GM04503 (cell line): ENCODE measurements at places on chromosomes 1 and 21.

GRCh38 chr1:236489710-236490377 lies 33.9 kb upstream of the LGALS8 start:
- DNase-seq: no peak

DNA sequence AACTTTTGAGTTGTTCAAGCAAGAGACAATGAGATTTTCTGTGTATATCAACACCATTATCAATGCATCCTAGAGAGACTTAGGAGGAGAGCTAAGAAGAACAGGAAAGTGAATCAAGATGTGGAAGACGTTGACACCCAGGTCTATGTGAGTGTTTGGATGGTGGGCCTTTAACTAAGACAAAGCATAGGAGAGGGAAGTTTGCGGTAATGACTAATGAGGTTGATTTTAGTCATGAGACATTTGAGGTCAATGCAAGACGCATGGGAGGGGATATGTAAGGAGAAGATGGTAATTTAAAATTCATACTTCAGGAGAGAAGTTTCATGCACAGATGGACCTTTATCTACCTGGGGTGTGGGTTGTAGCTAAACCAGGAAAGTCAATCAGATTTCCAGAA lies 269.6 kb downstream of the VAV3 start:
- DNase-seq: no peak

- no peak for DNase-seq
These were observed 113.2 kb downstream of the TOMM20 start for GRCh38 chr1:235015291-235015985.

- DNase-seq: no peak
These were observed 7.2 kb downstream of the CASZ1 start for GRCh38 chr1:10789047-10789791.

DNA sequence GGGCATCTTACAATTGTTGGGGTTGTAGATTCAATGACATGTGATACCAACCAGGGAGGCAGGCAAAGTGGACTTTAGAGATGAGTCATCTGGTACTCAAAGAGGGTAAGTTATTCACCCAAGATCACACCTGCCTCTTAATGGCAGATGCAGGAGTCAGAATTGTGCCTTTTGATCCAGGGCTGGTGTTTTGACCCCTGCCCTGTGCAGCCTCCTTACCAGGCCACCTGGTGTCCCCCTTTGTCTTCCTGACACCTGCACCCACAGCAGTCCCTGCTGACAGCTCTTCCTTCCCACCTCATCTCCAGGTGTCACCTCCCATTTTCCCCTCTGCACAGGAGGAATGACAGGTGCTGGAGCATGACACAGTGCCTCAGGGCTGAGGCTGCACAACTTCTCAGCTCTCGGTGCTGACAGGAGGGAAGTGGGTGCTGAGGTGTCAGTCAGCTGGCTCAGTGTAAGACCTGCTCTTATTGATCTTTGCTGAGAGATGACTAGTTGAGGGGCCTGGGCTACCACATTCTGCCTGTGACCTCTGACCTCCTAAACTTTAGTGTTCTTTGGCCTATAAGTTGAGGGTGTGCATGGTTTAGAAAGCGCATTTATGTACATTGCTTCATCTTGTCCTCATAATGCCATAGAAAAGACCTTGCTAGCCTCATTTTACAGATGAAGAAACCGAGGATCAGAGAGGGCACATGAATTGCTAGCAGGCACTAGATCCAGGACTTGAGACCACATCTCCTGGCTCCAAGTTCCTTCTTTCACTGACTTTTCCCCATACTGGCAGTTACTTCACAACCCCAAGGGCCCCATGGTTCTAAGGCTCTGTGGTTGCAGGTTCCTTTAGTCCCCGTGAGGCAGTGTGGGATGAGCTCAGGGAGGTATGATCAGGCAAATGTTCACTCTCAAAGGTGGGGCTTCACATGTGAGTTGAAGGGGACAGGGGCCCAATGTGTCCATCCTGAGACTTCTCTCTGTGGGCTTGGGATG lies 31.3 kb downstream of the CACNA1E start:
- no peak for DNase-seq

DNA sequence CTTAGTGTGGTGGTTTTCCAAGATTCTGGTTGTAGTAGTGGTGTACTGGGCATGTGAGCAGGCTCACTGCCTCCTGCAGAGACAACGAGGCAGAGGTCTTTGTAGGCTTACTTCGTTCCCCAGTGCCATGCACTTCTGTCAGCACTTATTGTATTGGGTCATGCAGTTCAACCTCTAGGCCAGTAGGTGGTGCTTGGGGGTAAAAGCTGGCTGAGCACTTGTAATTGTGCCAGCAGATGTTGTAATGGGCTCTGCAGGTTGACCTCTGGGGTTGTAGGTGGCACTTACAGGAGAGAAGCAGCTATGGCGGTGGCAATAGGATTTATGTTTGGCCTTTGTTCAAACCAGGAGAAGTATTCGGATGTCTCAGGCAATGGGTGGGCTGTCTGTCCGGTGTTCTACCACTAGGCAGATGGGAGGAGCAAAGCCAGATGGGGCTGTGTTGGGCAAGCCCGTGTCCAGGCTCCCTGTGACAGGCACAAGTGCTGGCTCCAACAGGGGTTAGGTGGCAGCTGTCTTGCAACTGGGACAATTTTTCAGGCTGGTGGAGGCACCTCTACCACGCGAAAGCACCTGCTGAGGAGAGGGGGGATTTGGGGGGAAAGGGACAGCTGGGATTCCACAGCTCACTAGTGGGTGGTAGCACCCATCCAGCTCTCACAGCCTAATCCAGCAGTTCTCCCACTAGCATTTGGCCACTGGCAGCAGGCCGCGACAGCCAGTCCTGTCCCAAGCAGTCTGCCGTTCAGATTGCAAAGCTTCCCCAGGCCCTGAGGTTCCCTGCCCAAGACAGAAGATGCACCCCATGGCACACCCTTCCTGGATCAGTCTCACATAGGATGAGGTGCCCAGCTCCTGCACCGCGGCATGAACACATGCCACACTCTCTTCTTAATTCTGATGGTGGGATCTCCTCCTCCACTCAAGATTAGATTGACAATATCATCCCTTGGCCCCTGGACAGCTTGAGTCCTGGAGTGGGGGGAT lies 274.5 kb downstream of the CTH start:
- DNase-seq: no peak

DNA sequence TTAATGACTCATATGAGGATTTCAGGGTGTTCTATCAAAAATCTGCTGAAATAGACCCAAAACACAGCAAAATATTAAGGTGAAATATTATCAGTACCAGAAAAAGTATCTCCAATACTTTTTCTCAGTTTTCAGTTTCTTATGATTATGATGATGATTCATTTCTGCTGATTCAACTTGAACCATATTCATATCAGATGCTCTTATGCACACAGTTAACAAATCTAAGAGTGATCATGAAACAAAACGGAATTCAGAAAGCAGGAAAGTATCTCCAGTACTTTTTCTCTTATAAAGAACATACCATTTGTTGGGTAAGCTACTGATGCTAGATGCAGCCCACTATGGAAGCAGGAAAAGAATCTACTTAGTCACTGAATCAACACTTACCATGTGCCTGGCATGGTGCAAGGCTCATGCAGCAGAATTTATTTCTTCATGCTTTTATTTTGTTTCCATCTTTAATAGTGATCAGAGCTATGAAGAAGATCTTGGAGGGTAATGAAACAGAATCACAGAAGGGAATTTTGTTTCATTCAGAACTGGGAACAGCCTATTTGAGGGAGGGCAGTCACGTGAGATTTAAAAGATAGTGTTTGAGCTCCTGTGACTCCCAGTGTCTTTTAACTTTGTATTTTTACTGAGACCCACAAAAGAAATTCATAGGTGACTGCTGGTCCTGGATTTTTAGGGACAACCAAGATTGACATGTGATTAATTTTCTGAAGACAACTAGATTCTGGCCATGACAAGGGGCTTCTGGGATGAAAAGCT lies 480.6 kb downstream of the SETD4 start:
- no peak for DNase-seq

- no peak for DNase-seq
These were observed 106.8 kb upstream of the PALMD start for GRCh38 chr1:99539131-99539530.
